SHP77 treated with DMSO at 0.1 percent for 48 hours (cell line): ENCODE measurements at places on chromosomes 5 and 9.

- no peak for DNase-seq
Measured at GRCh38 chr9:4663956-4664355, 1.9 kb downstream of the PLPP6 start.

DNA sequence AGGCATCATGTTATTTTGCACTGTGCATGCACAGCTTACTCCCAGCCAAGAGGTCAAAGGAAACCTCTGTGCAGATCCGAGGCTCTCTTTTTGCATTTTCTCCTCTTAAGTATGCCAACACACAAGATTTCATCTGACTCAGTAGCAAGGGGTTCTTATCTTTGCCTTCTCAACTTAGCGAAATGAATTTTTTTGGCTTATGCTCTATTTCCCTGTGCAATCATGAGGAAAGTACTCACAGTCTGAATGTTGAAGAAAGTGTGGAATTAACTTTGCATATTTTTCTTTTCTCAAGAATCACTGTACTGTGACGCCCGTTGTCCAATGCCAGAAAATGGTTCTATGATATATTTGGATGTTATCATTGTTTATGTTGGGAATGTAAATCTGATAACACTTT is 173.5 kb upstream of the FBXL7 start:
- DNase-seq = no peak

GRCh38 chr9:108239696-108240321 is 616.0 kb downstream of the ACTL7B start:
- no peak for DNase-seq

DNA sequence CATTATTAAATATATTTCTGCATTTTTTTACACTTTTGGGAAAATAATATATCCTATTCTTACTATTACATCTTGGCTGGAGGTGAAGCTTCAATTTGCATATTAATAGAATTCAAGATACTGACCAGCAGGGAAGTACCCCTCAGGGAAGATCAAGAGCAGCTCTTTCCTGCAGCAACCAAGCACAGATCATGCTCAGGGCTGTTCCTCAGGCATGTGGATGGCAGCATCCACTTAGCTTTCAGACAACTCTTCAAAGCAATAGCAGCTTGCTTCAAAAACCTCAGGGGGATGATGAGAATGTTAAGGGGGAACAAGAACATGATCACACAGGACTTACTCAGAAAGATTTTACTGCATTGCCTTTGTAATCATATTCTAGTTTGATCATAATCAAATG is 731.8 kb downstream of the SEMA5A start:
- no peak for DNase-seq

DNA sequence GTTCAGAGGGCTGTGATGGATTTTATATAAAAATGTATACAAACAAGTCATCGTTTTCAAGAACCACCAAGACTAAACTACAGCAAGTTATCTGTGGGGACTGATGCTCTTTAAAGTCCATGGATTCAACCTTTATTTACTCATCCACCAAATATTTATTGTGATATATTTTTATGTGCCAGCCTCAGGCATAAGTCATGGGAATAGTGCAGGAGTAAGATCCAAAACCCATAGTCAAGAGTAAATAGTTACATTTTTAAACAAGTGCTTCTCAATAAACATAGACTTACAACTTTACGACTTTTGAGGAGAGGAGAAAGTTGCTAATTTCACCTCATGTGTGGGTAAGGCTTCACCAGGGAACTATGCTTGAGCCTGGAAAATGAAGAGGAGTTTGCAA is 24.6 kb downstream of the MACIR start:
- DNase-seq = no peak

DNA sequence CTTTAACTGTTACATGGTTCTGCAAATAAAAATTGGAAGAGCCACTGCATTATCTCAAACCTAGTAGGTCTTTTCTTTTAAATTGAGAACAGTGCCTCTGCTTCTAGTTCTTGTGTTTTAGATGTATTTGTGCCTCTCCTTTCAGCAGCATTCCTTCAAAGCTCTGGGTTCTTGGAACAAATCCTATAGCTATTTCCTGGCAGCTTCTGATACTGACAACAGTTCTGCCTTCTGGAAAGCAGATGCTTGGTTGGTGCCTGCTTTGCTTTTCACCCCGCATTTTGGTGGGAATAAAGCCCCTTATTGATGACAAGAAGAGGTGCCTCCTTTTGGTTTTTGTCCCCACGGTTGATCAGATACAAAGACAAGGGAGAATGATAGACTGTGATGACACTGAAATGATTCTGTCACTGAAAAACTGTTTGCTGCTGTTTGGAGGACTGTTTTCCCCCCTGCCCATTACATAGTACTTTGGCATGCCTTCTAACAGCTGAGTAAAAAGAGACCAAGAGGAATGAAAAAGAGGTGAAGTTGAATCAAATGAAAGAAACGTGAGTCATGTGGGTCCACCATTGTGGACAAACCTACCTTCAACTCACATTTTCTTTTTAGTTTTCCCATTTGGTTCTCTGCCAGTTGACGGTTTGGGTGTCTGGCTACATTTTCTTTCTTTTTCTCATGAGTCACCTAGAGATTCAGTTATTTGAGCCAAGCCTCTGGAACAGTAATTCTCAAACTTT is 5.6 kb downstream of the PTCD2 start:
- DNase-seq = no peak

- DNase-seq = no peak
Measured at GRCh38 chr5:60437308-60437707, 262.7 kb downstream of the DEPDC1B start.
